ENCODE measurements at places on chromosomes 13 and 19.
A peak's percentile ranks its signal among the peaks of the same experiment; 100 is the strongest.

GRCh38 chr13:44843403-44843802 lies 145.9 kb downstream of the NUFIP1 start:
- peak; percentile 72 for DNase-seq

- no peak for DNase-seq
These were observed 812.1 kb upstream of the MIR17HG start for GRCh38 chr13:90535421-90535820.

- no peak for DNase-seq
These were observed 36.4 kb downstream of the FBN3 start for GRCh38 chr19:8113017-8113416.

DNA sequence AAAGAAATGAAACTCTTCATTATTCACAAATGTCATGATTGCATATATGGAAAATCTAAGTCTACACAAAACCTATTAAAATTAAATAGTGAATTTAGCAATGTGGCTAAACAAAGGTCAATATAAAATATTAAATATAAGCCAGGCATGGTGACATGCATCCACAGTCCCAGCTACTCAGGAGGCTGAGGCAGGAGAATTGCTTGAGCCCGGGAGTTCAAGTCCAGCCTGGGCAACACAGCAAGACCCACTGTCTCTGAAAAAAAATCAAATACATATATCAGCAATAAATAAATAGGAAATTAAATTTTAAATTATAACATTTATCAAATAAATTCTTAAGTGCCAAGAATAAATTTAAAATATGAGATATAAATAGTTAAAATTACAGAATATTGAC lies 11.9 kb downstream of the PSMC4 start:
- DNase-seq, result no peak

DNA sequence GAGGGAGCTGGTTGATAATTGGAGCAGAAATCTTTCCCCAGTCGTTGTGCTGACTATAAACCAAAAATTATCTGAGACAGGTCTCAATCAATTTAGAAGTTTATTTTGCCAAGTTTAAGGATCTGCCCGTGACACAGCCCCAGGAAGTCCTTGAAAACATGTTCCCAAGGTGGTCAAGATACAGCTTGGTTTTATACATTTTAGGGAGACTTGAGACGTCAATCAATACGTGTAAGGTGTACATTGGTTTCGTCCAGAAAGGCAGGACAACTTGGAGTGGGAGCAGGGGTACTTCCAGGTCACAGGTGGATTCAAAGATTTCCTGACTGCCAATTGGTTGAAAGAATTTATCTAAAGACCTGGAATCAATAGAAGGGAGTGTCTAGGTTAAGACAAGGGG lies 17.6 kb downstream of the CFAP97D2 start:
- DNase-seq, result no peak

- no peak for DNase-seq
These were observed 1.5 kb downstream of the ZIC5 start for GRCh38 chr13:99969919-99970650.

- DNase-seq, result no peak
These were observed 12.1 kb downstream of the ADGRE5 start for GRCh38 chr19:14393329-14393728.

- DNase-seq, result peak; percentile 35
These were observed 2.8 kb downstream of the TNNT1 start for GRCh38 chr19:55146078-55146704.

DNA sequence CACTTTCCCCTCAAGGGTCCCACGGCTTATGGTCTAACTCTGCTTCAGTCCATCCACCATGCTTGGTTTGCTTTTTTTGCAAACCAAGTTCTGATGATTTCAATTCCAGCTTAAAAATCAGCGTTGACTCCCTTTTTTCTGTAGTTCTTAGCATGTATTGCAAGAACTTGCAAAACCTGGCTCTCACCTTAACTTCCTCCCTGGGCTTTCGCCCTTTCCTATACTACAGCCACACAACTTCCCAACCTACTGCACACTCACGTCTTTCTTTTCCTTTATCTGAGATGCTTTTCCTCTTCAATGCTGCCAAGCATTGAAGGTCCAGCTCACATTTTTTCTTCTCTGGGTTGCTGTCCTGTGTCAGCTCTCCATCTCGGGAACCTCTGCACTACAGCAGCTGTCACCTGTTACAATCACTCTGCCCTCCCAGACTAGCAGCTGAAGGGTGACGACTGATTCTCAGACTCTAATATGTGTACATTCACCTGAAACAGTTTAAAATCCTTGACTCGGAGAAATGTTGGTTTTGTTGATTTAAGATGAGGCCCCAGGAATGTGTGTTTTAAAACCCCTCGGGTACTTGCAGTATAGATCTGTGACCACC lies 143.7 kb downstream of the FREM2 start:
- DNase-seq, result no peak

DNA sequence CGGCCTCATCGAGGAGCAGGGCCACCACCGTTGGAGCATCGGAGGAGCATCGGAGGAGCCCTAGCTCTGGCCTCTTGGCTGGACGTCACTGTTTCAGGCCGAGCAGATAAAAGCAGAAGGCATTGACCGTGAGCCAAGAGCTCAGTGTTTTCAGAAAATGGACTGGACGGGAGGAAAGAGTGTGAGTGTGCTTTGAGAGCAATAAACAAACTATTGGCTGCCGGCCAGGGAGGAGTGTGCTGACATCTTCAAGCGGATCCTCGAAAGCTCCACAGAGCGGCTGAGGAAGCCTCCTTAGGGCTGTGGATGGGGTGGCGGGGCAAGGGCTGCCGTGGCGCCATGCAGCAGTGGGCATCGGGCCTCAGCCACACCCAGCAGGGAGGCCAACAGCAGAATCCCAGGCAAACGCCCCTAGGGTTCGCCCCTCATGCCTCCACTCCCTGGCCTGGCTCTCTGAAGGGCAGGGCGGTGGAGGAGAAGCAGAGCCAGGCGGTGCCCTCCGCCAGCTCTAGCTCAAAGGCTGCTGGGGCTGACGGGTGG lies 41.8 kb downstream of the IRS2 start:
- no peak for DNase-seq

DNA sequence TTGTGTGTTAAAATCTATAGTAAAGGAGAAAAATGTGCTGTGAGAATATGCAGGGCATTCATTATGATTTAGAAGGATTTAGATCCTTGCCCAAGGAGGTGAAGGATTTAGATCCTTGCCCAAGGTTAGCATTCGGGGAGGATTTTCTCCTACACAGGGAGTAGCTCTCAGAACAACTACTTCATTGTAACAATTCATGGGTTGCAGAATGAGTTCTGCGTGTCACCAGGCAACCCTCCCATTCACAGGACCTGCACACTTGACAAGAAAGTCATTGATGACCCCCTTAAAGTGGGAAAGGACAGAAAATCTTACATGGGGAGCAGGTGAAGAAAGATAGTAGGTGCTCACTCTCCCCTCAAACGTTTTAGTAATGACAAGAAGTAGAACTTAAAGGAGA lies 167.1 kb upstream of the MAB21L1 start:
- DNase-seq, result no peak

- no peak for DNase-seq
These were observed 6.5 kb upstream of the USF2 start for GRCh38 chr19:35262101-35262761.

DNA sequence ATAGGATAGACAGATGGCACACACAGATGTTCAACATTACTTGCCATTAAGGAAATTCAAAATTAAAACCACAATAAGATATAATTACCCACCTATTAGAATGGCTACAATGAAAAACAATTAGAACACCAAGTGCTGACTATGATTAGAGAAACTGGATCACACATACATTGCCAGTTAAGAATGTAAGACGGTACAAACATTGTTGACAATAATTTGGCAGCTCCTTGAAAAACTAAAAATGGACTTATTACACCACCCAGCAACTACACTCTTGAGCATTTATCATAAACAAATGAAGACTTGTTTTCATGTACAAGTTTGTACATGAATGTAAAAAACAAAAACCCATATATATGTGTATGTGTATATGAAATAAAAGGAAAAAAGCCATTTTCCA lies 13.7 kb downstream of the ZNF461 start:
- no peak for DNase-seq

DNA sequence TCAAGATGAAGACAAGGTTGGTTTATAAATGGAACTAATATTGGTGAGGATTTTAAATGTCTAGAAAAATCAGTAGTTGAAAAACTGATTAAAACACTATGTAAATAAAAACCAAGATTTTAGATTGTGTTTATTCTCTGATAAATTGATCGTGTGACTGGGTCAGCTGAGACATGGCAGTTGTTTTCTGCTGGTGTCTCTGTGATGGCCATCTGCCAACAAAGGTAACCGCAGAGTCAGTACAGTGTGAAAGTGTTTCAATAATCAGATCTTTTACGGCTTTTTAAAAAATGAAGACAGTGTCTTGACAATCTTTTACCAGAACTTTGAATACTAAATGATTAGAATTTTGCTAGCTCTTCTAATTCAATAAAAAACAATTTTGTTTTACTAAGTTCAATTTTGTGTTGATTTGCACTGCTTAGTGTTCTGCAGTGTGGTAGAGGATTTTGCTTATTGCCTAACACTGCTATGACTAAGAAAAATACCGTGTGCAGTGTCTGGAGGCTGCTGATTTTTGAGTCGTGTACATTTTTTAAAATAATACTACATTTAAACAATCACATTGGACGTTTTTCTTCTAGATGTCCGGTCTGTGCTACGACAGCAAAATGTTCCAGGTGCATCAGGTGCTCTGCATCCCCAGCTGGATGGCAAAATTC lies 32.7 kb upstream of the GPR183 start:
- peak; percentile 47 for DNase-seq

DNA sequence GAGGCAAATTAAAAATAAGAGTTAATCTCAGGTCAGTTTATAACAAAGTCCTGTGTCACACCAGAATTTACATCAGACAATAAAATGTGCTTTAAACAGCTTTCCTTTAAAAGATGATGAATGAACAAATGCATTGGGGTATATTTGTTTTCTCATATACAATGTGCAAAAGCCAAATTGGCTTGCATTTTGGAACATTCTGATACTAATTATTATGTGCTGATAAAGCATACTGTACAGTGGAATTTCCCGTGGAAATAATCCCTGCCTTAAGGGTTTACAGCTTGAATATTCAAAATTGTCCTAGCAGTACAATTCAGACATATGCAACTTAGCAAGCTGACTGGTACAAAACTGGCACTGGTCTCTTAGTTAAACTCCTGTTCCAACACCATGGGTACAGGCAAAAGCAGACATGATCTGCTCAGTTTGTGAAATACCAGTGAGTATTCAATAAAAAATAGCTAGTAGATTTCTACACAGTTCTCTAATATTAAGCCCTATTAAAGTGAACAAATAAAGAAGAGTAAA lies 373.4 kb downstream of the SLITRK1 start:
- DNase-seq, result no peak

DNA sequence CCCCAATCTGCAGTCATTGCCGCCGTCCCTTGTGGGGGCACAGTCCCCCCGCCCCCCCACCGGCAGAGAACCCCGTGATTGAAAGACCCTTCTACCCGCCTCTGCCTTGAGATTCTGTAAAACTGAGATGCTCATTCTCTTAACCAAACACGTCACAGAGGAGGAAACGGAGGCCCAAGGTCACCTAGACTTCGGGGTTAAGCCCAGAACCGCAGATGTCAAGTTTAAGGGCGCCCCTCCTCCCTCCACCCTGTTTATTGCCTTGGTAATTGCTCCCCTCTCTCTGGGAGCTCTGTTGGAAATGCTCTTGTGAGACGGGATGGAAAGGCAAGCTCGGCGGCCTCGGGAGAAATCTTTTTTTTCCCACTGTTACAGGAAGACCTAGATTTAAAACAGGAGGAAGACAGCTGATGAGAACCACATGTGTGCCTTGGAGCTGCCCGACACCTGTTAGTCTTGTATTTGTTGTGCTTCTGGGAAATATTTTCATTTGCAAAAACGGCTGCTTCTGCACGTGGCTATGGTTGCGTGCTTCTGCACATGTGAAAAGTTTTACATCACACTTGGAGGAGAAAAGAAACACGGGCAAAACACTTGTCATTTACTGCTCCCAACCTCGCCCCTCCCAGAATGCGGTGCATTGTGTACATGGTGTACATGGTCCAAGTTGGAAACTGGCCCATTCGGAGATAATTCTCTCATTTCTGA lies 1.1 kb upstream of the MED26 start:
- no peak for DNase-seq

GRCh38 chr19:13466697-13467096 lies 39.6 kb downstream of the CACNA1A start:
- DNase-seq, result no peak

GRCh38 chr13:43307921-43308433 lies 284.6 kb downstream of the DNAJC15 start:
- peak; percentile 78 for DNase-seq

- DNase-seq, result peak; percentile 49
These were observed 5.4 kb upstream of the JSRP1 start for GRCh38 chr19:2261438-2262172.

Data from suppressor macrophage treated with lipopolysaccharide for 4 hours (primary cell).